ENCODE measurements at places on chromosomes 11 and 22.
A peak's percentile ranks its signal among the peaks of the same experiment; 100 is the strongest.

- H3K27me3 ChIP-seq: no peaks in the 10 kb centered on the region
- H3K4me1 ChIP-seq: peaks cover 41% of the 10 kb centered on the region
- peak; percentile 93 for DNase-seq
- peaks cover 56% of the 10 kb centered on the region for H3K36me3 ChIP-seq
- peak overlapping the region; percentile 79 for H3K27ac ChIP-seq
- H3K4me3 ChIP-seq: peak overlapping the region; percentile 3
These were observed 16.0 kb upstream of the PHLDA2 start for GRCh38 chr11:2945031-2945756.

DNA sequence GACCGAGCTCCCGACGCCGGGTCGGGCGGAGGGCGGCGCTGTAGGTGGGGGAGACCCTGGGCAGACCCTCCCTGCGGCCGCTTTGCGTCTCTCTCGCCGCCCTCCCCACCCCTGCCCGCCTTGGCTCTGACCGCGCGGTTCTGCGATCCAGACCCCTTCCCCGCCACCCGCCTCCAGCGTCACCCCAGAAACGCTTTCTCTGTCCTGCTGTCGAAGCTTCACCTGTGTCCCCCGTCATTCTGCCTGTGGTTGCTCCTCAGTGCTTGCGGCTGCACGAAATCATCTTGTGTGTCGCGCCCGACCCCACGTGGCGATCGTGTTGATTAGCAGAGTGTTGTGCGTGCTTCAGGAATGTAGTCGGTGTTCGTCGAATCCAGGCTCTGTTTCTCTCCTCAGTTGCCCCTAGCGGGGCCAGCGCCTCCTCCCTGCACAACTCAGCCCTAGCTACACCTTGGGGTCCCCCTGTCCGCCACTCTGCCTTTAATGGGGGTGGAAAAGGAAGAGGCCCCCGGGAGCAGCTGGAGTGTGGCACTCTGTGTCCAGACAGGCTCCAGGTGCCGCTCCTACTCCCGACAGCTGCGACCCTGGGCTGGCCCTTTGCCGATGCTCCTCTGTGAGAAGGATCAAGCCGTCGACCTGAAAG, 851 bp downstream of the PTDSS2 start:
- H3K27ac ChIP-seq: peak overlapping the region; percentile 94
- no peaks in the 10 kb centered on the region for H3K36me3 ChIP-seq
- peak overlapping the region; percentile 96 for H3K4me3 ChIP-seq
- DNase-seq: no peak
- peaks cover 38% of the 10 kb centered on the region for H3K4me1 ChIP-seq
- H3K27me3 ChIP-seq: no peaks in the 10 kb centered on the region

DNA sequence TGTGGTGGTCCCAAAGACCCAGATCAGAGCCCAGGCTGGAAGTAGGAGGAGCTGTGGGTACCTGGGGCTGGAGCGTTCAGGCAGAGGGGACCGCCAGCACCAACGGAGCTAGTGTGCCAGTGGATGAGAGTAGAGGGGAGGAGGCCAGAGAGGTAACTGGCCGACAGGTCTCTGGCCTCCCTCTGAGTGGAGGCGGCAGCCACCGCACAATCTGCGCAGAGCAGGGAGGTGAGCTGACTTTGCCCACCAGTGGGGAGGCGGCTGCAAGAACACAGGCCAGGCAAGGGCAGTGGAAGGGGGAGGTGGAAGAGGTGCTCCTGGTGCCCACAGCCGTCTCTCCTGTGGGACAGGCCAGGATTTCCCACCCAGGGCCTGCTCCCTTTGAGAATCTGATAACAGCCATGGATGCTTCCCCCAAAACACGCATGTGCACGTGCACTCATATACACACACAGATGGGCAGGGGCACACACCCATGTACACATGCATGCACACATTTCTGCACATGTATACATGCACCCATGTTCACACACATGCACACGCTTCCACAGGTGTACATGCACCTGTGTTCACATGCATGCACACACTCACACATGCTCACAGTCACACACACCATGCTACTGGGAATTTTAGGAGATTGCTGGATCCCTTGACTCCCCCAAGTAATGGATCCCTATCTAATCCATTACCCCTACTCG, 6.4 kb upstream of the MGAT3 start:
- no peaks in the 10 kb centered on the region for H3K4me1 ChIP-seq
- no peak overlapping the region for H3K4me3 ChIP-seq
- H3K27ac ChIP-seq: no peak overlapping the region

DNA sequence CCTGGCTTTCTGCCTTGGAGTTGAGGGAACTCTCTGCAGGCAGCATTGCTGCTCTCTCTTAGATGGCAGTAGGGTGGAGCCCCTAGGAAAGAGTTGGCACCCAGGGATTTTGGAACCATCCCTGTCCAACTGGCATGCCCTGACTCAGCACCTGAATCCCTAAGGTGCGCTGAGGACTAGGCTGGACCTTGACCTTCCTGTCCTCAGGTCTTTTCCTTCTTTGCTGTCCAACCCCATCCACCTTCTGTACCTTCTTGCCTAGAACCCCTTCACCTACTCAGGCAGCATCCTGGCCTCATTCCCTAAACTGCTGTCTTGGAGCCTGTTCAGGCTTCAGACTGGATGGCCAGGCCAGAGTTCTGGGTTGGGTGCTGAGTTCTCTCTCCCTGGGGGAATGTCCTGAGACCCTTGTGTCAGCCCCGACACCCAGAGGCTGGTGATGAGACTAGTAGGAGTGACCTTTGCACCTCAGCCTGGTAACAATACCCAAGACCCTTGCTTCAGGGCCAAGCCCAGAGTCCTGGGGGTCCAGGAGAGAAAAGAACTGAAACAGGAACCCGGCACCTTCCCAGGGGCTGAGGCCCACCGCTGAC, 2.5 kb upstream of the POLD4 start:
- no peak for DNase-seq
- H3K36me3 ChIP-seq: no peaks in the 10 kb centered on the region
- H3K4me1 ChIP-seq: peaks cover 65% of the 10 kb centered on the region
- H3K27ac ChIP-seq: peak overlapping the region; percentile 98
- no peak overlapping the region for H3K4me3 ChIP-seq

- no peak overlapping the region for H3K4me3 ChIP-seq
- DNase-seq: no peak
- H3K36me3 ChIP-seq: peaks cover 22% of the 10 kb centered on the region
- H3K4me1 ChIP-seq: peaks cover 63% of the 10 kb centered on the region
- peak overlapping the region; percentile 84 for H3K27ac ChIP-seq
These were observed 99.8 kb downstream of the ZBTB16 start for GRCh38 chr11:114159320-114159719.

DNA sequence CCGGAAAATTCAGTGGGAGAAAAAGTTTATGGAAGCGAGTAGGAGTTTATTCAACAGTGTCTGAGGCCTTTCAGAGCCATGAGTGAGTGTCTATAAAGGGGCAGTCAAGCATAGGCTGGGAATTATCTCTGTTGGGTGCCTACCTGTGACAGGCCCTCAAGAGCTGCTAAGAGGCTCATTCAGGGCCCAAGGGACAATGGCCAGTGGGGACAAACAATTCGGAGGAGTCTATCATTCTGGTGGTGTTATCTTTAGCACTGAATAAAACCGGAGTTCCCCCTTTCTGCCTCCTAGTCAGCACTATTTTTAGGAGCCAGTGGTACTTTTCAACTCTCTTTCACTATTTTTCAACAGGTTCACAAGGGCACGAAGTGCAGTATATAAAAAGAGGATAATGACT, 89.5 kb upstream of the HTATIP2 start:
- no peaks in the 10 kb centered on the region for H3K27me3 ChIP-seq
- no peaks in the 10 kb centered on the region for H3K36me3 ChIP-seq
- no peak for DNase-seq
- no peaks in the 10 kb centered on the region for H3K4me1 ChIP-seq
- no peak overlapping the region for H3K4me3 ChIP-seq
- no peak overlapping the region for H3K27ac ChIP-seq

DNA sequence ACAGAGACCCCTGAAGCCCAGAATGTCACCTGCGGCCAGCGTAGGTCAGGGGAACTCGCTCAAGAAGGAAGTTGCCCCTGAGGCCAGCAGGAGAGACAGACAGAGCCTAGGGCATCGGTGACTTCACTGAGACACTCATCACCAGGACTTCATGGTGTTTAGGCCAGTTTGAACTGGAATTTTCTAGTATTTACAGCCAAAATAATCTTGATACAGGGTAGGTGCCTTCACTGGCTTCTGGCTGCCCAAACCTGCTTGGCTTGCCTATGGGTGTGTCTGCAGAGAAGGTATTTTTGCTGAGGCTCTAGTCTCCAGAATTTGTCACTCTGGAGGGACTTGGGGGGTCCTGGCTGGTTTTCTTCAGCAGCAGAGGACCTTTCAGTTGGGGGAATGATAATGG, 86.6 kb downstream of the FBXO7 start:
- H3K4me3 ChIP-seq: no peak overlapping the region
- no peak for DNase-seq
- H3K27me3 ChIP-seq: no peaks in the 10 kb centered on the region
- no peaks in the 10 kb centered on the region for H3K4me1 ChIP-seq
- no peak overlapping the region for H3K27ac ChIP-seq

- DNase-seq: no peak
- peaks cover 15% of the 10 kb centered on the region for H3K4me1 ChIP-seq
These were observed 4.1 kb downstream of the TRABD start for GRCh38 chr22:50189849-50190181.

DNA sequence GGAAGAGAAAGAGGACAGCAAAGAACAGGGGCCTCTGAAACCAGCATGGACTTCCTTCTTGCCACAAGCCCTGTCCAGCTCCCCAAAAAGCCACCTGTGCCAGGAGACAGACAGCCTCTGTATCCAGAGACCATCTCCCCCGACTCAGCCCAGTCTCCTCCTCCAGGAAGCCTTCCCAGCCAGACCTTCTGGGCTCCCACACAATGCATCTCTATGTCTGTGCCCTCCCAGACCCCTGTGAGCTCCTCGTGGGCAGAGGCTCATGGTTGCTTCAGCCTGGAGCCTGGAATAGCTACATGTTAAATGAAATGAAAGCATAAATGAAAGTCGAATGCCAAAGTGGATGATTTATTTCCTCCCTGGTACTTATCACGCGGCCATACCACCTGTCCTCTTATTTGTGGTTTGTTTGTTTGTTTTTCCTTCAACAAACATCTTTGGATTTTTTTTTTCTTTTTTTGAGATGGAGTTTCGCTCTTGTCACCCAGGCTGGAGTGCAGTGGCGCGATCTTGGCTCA, 7.3 kb upstream of the ARAP1 start:
- DNase-seq: no peak
- H3K27me3 ChIP-seq: no peaks in the 10 kb centered on the region
- H3K4me3 ChIP-seq: no peak overlapping the region
- H3K4me1 ChIP-seq: peaks cover 4% of the 10 kb centered on the region
- peaks cover 23% of the 10 kb centered on the region for H3K36me3 ChIP-seq
- H3K27ac ChIP-seq: peak overlapping the region; percentile 45

DNA sequence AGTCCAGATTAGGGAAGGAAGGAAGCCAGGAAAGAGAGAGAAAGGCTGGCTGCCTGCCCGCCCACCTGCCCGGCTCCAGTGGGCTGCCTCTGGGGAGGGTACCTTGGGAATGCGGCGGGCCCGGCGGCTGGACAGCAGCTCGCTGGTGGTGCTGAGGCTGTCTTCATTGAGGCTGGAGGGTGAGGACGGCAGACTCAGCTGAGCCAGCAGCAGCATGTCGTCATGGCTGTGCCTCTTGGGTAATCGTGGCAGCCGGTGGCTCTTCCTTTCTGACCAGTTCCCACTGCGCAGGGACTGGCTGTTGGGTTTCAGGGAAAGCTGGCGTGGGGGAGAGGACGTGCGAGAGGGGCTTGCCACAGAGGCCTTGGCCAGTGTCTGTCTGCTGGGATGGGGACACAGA, 32.9 kb downstream of the RPL27A start:
- DNase-seq: no peak
- peaks cover 38% of the 10 kb centered on the region for H3K36me3 ChIP-seq
- no peak overlapping the region for H3K4me3 ChIP-seq
- H3K27me3 ChIP-seq: no peaks in the 10 kb centered on the region
- peaks cover 49% of the 10 kb centered on the region for H3K4me1 ChIP-seq
- H3K27ac ChIP-seq: peak overlapping the region; percentile 15

GRCh38 chr11:30605036-30605605, 19.0 kb upstream of the MPPED2 start:
- H3K27ac ChIP-seq: no peak overlapping the region
- no peak overlapping the region for H3K4me3 ChIP-seq
- H3K36me3 ChIP-seq: no peaks in the 10 kb centered on the region
- no peaks in the 10 kb centered on the region for H3K27me3 ChIP-seq
- H3K4me1 ChIP-seq: no peaks in the 10 kb centered on the region
- DNase-seq: no peak

GRCh38 chr11:518463-519202, 11.6 kb upstream of the RNH1 start:
- H3K27ac ChIP-seq: peak overlapping the region; percentile 74
- peaks cover 9% of the 10 kb centered on the region for H3K4me1 ChIP-seq
- H3K4me3 ChIP-seq: no peak overlapping the region
- no peaks in the 10 kb centered on the region for H3K27me3 ChIP-seq

DNA sequence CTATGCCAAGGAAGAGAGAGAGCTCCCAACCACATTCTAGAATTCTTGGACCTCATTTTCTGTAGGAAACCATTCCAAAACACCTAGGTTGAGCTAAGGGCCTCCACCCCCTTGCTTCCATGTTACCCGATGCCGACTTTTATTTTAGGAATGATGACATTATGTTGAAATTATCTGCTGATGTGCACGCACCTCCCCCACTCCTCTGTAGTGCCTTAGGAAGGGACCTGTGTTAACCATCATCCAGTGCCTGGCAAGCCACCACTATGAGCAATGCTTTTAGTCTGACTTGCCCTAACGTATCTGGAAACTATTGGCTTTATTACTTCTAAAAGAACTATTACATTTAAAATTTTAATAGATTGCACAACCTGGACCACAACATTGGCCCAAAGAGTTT, 42.1 kb downstream of the NCAPD3 start:
- H3K4me1 ChIP-seq: no peaks in the 10 kb centered on the region
- H3K4me3 ChIP-seq: no peak overlapping the region
- H3K36me3 ChIP-seq: peaks cover 77% of the 10 kb centered on the region

Measured in left lung (tissue), 14 donors.